ENCODE measurements at places on chromosomes 7 and 10.

- no peak for DNase-seq
These were observed 29.6 kb upstream of the CTNNA3 start for GRCh38 chr10:67725567-67725966.

- no peak for DNase-seq
These were observed 303.5 kb downstream of the BBS9 start for GRCh38 chr7:33432821-33433220.

DNA sequence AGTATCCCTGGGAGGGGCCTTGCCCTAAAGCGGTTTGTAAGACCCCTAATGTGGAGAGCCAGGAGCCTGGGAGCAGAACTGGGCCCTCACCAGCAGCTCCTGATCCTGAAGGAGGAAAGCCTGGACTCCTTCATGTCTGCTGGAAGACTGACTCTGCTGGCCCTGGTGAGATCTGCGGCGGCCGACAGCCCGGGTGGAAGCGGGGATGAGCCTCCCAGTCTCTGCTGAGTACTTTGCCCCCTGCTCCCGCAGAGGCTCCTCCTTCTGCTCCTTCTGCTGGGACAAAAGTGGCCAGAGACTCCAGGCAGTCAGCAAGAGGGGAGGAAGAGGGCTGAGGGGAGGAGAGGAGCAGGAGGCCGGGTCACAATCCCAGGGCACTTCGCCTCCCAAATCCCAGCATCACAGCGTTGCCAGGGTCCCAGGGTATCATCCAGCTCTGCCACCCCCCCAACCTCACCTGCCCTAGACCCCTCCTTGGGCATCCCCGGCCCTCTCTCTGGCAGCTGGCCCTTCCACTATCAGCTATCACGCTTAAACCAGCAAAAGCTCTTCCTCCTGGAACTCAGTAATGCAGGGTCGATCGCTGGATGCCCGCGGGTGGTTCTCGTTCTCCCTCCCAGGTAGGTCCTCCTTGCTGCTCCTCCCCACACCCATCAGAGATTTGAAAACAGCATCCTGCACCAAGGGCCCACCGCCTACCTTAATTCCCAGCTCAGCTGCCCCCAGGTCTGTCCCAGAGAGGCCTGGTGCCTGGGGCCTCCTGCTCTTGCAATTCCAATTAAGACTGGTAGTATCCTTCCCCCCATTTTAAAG is 7.9 kb downstream of the TBATA start:
- no peak for DNase-seq

GRCh38 chr10:97336006-97336405 is 1.5 kb upstream of the FRAT2 start:
- DNase-seq: no peak

DNA sequence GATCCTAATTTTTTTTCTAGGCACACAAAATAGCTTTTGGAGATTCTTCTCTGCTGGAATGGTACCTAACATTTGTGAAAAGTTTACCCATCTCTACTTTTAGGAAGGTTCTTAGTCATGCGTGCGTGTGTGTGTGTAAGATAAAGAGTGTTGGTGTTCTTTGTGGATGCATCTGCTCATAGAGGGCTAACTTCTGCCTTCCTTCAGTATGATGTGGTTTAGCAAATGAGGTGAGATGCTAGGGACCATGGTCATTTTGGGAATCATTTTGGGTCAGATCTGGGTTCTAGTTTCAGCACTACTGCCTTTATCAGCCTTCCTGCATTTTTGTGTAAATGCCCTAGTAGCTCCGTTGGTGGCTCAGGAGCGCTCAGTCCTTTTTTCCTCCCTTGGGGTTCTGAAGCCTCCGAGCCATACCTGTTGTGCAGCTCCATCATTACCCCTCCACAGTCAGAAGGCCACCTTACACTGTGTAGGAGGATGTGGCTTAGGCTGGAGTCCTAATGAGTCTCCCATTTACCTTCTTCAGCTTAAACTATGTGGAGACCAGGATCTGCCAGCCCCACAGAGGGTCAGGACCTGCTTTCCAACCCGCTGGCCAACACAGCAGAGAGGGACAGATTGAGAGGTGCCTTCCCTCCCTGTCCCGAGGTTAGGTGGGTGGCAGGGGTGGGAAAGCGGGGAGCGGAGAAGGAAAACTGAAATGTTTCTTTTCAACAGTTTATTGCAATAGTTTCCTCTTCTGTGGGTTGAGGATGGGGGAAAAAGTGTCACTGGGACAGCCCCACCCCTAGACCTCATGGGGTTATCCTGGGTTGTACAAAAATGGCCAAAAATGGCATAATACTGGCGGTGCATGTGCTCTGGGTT is 31.2 kb downstream of the TSPAN14 start:
- DNase-seq: no peak

DNA sequence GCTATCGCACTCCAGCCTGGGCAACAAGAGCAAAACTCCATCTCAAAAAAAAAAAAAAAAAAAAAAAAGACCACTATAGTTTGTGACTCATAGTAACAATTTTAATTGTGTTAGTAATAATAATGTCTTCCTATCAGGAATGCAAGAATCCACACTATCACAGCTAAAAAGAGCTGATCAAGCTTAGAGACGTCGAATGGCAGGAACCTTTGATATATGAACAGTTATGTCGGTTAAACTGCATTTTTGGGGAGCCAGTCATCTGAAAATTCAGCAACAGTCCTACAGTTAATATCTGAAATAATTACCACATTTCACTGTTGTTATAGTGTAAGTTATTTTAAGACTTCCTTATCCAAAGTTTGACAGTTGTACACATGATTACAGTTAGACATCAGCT is 8.8 kb downstream of the PHYH start:
- DNase-seq: no peak

DNA sequence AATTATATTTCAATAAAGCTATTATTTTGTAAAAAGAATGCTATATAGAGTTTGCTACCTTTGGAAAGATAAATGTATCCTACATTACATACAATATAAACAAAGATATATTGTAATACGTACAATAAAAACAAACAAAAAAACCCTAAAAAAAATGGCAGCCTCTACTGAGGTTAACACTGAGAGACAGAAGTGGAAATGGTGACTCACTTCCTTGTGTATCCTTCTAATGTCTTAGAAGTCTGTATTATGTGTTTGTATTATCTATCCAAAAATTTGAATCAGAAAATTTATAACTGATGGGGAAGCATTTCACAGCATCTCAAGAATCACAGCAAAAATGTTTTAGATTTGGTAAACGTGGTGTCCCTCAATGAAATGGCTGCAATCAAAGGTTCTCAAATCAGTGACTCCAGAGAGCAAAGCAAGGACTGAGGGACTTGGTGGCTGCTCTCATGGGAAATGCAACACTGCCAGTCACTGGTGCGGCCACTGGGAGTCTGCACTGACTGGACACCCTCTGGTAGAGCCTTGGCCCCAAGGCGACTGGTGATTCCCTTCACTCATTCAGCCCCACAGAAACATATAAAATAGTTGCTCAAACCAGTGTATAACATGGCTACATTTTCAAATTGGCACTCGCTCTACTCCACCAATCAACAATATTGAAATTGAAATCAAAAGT is 53.8 kb downstream of the PANK1 start:
- DNase-seq: no peak

DNA sequence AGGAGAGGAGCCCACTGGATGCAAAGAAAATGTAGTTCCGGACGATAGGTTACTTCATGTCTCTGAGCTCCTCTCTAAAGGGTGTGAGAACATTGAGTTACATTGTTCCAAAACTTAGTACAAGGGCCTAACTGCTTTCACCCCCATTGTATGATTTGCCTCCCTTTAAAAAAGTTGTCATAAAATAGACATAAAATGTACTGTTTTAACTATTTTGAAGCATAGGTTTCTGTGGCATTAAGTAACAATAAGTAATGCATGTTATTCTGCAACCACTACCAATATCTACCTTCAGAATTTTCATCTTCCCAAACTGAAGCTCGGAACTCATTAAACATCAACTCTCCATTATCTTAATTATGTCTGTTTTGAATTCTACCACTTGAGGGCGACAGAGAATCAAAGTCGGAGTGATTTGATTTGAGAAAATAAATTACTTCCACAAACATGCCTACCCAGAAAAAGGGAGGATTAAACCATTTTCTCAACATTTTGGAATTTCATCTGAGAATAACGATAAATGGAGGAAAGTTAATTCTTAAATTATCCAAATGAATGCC is 2.7 kb downstream of the IGFBP1 start:
- DNase-seq: no peak

DNA sequence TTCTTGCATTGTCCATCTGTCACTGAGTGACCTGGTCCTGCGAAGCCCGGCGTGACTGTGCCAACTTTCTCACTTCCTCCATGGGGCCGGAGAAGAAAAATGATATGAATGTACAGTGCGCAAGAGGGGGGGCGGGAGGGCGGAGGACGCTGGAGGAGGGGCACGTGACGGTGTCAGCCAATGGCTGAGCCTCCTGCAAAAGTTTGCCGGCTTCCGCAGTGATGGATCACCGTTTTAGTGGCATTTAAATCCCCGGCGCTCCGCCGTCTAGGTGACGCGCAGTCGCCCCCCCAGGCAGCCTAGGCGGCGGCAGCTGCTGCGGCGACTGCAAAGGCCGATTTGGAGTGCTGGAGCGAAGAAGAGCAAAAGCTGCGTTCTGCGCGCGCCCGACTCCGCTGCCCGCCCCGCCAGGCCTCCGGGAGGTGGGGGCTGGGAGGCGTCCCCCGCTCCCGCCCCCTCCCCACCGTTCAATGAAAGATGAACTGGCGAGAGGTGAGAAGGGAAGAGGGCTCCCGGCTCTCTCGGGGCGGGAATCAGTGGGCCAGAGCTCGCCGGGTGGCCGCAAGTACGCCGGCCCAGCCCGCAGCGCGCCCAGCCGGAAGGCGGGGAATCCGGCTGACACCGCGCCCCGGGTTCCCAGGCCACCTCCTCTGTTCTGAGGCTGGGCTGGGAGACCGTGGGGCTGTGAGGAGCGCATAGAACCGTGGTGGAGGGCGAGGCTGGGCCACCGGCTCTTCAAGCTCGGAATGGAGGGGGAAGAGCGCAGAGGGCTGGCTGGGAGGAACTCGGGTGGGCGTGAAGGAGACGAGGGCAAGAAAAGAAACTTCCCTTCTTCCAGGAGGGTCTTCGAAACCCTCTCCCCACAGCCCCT is at the start of gene HOXA1:
Gene HOXA1, minus strand, starts transcription at position 104 of the 871 bp plus-strand sequence. Its CDS starts 88 bp downstream, at position 16.
- DNase-seq: peak; percentile 74

Measured in activated naive CD8-positive, alpha-beta T cell treated with anti-CD3 and anti-CD28 coated beads, Interleukin-2, amount 10 ng/mL, durations not matched to agents 7 days and 5 days (primary cell).